Naive thymus-derived CD4-positive, alpha-beta T cell (primary cell): ENCODE measurements at places on chromosomes 16 and 17. TPM values are rescaled to one million over a fixed set of nuclear protein-coding genes. Genes with fewer than 3 reads are reported as not detected.

C16orf92 gene
- total RNA-seq = not detected

GRCh38 chr17:41692722-41693521, 4.2 kb downstream of the EIF1 start:
- DNase-seq = peak; percentile 37

ADAP2 gene
- total RNA-seq = 18.9 TPM

GRCh38 chr16:80623376-80623775, 82.6 kb downstream of the DYNLRB2 start:
- DNase-seq = no peak

DNA sequence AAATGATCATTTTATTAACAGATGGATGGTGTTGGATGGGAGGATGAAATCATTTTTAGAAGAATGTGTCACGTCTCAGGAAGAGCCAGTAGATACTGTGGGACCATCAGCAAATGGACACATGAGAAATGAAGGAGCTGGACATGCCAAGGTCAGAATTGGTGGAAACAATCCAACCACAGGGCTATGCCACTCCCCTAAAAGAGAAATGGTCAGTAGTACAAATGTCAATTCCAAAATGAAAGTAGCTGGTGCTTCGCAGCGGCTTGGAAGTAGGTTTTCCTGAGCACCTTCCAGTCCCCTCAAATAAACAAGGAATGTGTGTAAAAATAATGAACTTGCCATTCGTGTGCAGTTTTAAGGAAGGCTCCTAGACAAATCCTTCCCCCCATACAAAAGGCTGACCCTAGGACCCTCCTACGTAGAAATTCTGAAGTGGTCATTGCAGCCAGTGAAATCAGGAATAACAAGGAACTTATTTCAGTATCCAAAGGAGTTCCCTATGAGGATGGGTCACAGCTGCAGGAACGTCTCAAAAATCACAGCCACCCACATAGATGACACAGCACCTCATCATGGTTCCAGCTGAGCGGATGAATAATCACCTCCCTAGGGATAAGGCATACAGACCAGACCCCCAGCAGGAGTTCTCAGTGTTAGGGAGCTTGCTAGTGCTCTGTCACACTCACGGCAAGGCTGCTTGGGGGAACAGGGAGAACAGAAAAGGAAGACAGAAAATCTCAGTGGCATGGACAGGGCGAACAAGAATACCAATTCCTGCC, 239.2 kb downstream of the HS3ST3A1 start:
- DNase-seq = no peak

DNA sequence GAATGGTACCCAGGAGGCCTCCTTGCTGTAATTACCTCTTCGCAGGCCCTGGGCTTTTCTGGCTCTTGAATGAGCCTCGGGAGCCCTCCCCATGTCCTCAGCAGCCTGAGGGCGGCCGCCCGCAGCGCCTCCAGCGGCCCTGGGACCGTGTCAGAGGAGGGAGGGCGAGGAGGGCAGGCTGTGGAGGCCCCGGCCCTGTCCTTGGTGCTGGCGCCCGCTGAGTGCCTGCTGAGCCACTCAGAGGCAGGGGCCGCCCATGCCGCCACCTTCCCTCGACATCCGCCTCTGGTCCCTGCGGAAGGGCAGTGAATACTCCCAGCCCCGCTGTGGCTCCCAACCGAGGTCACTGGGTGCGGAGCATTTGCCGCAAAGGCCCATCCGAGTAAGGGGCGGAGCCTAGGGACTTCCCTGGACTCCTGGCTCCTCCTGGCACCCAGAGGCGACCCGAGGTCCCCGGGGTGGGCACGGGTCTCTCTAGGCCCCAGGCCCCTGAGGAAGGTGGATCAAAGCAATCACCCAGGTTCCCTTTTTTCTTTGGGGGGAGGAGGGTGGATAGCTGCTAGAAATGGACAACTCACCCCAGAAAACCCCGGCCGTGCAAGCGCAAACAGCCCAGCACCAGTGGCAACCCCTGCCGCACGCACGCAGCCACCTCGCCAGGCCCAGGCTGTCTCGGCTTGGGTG, 2.8 kb downstream of the RBFOX3 start:
- DNase-seq = no peak

DNA sequence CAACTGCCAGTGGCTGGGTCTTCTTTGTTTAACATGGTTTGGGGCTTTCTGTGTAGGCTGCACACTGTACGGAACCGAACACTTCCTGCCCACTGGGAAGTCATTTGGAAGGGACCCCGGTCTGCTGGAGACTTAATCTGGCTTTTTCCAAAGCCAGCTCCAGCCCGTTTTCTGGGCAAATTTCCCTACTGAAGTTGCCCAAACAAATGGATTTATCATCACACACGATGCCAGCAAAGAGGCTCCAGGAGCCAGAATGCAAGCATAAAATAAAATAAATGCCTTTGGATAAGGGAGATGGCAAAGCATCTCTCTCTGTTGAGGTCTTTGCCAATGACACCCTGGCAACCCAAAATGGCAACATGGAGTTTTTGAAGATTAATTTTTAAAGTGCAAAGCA, 259.9 kb upstream of the IRX3 start:
- no peak for DNase-seq
